ENCODE measurements at places on chromosomes 4 and X.

DNA sequence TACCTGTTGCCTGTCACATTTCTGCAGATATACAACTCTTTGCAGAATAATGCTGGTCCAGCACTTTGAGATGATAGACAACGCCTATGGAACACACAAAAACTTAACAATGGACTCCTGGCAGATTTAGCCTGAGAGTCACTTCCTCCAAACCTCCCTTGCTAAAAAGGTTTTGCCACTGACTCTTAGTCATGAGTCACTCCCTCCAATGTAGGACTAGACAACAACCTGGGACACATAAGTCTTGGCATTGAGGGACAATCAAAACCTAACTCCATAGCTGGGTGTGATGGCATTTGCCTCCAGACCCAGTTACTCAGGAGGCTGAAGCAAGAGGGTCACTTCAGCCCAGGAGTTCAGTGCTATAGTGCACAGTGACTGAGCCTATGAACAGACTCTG lies 22.0 kb upstream of the EIF4E start:
- no peak for DNase-seq

DNA sequence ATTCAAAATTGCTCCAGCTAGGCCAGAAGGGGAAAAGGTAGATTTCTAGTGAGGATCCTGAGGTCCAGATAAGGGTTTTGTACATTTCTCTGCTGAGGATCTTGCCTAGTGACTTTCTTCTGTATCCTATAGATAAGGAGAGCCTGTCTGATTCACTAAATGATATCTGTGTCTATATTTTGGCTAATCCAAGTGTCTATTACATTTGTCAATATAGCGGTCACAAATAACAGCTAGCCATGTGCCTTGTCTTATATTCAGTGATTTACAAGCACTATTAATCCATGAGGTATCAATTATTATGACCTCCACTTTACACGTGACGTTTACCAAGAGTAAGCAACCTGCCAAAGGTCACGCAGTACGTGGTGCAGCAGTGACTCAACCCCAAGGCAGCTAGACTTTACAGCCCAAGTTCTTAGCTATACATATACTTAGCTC lies 41.6 kb downstream of the TMEM165 start:
- no peak for DNase-seq

DNA sequence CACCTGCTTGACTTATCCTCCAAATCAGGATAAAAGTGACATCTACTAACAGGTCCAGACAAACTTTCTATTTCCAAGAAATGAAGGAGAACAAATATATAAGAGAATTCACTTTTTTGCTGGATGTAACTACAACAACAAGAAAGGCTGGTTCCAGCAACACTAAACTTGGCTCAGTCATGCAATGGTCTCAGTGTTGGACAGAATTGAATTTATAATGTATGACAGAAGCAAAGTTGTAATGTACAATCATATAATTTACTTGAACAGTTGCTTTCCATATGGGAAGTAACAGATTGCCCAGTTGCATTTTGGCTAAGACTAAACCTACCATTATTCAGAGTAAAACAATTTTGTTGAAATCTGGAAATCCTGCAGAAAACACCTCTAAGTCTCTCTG lies 183.3 kb upstream of the INTU start:
- DNase-seq = no peak

DNA sequence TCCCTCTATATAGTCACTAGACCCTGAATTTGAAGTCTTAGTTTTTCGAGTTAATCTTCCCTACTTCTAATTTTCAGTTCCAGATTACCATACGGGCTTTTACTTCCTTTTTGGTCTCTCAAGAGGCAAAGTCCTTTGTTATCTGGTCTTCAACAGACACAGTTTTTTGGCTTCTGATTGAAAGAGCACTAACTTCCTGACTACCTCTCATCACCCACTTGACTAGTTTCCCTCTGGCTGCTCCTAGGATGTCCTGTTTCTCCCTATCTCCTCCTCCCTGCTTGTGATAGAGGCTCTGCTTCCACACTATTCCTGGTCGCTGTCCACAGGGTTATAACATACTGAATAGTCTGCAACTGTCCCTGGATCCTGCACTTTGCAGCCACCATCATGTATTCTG lies 16.7 kb upstream of the WDR44 start:
- DNase-seq = peak; percentile 31

DNA sequence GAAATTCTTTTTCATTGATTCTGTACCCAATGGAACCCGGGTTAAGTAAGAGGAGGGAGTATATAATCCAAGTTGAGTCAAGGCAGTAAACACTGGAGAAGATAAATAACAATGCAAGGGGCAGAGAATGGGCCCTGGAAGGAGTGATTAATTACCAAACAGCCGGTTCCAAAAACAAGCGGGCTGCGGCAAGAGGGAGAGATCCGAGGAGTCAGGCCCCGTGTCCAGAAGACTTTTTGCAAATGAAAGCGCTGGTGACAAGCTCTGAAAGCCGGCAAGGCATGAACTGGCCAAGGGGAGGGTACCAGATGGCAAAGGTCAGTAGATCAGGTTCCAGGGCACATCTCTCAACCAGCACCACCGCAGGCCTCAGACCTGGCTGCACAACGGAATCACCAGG lies 294.9 kb downstream of the BCOR start:
- DNase-seq = no peak

- DNase-seq = no peak
Measured at GRCh38 chr4:4781936-4782707, 77.3 kb upstream of the MSX1 start.

DNA sequence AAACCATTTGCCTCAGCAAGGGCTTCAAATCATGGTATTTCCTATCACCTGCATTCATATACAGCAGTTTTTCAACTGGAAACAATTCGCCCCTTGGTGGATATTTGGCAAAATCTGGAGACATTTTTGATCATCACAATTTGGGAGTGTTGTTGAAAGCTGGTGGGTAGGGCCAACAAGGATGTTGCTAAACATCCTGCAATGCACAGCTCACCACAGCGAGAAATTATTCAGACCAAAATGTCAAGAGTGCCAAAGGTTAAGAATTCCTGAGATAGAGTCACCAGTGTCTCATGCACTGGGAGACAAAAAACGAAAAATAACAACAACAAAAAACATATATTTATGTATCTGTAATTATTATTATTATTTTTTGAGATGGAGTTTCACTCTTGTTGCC lies 435.2 kb upstream of the CTSO start:
- DNase-seq = no peak

DNA sequence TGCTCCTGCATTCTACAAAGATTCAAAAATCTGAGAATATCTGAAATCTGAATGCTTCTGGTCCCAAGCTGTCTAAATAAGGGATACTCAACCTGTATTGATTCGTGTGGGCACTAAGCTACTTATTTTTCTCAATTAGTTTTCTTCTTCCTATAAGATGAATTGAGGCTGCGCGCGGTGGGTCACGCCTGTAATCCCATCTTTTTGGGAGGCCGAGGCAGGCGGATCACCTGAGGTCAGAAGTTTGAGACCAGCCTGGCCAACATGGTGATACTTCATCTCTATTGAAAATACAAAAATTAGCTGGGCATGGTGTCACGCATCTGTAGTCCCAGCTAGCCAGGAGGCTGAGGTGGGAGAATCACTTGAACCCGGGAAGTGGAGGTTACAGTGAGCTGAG lies 122.3 kb downstream of the PDLIM5 start:
- no peak for DNase-seq

GRCh38 chr4:7731437-7731836 lies 208.2 kb downstream of the AFAP1 start:
- DNase-seq = no peak

DNA sequence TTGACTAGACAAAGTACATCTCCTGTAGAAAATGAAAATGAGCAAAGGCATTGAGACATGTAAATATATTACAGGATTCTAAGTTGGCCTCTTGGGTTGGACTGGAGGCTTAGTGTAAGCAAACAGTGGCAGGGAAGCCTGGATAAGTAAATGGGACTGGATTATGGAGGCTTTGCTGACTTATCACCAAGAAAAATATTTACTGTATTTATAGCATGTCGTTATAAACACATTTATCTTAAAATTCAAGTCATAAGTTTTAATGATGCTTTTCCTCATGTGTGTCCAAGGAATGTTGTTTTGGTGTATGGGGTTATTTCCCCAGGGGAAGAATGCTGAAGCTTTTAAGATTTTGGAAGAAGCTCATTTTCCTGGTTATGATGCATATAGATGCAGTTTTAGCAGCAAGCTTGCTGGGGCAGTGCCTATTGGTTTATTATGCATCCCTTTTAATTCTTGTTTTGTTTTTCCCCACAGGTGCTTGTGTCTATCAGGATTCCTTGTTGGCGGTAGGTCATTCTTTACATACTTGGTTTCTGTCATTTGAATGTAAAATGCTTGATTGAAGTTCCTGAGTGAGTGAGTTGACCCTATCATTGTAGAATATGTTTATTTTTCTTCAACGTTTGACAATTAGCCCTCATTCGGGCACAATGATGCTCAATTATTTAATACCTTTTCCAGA lies 8.5 kb downstream of the FRAS1 start:
- DNase-seq = no peak

- DNase-seq = no peak
Measured at GRCh38 chr4:61828960-61829359, 628.8 kb downstream of the ADGRL3 start.

DNA sequence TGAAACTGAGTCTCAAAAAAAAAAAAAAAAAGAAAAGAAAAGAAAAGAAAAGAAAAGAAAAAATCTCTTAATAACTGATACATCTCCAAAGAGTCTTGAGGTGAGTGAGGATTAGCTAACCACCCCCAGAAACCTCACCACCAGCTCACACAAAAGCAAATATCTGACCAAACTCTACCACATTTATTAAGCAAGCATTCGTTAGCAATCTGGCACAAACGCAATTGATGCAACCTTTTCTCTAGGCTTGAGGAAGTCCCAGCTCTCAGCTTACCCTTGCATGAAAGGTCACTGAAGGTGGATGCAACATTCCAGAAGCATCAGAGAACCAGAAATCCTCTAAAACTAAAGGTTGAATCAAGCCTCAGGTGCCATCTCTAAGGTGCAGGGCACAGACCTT lies 231.9 kb upstream of the BCOR start:
- no peak for DNase-seq

GRCh38 chr4:118281611-118282442 lies 71.0 kb downstream of the PRSS12 start:
- peak; percentile 68 for DNase-seq

DNA sequence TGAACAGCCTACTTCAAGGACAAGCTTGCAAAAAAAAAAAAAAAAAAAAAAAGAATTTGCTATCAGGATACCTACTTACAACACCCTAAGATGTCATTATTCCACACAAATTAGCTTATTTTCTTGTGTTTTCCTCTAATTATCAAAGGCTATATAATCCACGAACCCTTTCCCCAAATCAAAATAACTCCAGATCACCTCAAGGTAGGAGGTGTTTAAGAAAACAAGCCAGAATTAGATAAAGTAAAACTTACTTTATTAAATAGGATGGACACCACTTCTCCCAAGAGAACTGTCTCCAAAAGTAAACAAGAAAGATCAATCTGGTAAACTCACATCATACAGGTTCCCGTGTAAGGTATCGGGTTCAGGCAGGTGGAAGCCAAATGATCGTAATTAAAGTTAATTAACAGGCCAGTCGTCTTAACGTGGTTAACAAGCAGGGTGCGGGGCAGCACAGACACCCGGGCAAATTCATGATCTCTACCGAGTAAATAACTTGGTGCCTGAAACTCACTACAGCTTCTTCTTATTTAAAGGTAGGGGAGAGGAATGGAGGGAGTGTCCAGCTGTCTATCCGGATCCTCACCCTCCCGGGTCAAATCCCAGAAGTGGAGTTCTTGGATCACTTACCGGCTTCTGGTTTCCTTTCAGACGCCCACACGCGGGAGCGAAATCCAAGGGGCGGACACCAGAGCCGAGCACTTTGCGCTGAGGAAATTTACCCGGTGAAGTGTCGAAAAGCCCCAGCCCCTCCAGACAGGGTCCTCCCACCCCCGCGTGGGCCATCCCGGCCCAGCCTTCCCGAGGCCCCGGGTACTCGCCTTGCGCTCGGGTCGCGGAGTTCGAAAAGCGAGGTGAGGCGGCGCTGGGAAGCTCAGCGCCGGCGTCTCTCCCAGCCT lies 708 bp downstream of the ARAP2 start:
- DNase-seq = peak; percentile 56

DNA sequence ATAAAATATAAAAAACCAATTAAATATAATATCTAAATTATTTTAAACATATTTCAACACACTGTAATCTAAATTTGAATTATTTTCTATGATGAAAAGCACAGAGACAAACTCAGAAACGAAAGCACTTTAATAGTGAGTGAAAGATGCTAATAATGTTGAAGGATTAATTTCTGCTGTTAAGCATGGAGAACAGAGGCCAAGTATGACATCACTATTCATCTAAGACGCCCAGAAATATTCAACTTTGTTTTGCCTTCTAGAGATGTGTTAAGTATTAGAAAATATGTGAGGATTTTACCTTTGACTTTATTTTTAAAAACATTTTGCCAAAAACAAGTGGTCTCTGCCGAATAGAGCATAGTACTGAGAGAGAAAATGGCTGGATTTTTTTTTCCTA lies 19.3 kb downstream of the ARHGEF6 start:
- no peak for DNase-seq

GRCh38 chrX:138127314-138127713 lies 561.4 kb downstream of the ZIC3 start:
- no peak for DNase-seq

- no peak for DNase-seq
Measured at GRCh38 chr4:23866450-23867075, 23.3 kb downstream of the PPARGC1A start.

- no peak for DNase-seq
Measured at GRCh38 chr4:67713529-67714247, 12.7 kb upstream of the UBA6 start.

- DNase-seq = no peak
Measured at GRCh38 chr4:8769645-8770517, 101.8 kb downstream of the HMX1 start.

- DNase-seq = peak; percentile 3
Measured at GRCh38 chr4:60589425-60589824, 610.7 kb upstream of the ADGRL3 start.

DNA sequence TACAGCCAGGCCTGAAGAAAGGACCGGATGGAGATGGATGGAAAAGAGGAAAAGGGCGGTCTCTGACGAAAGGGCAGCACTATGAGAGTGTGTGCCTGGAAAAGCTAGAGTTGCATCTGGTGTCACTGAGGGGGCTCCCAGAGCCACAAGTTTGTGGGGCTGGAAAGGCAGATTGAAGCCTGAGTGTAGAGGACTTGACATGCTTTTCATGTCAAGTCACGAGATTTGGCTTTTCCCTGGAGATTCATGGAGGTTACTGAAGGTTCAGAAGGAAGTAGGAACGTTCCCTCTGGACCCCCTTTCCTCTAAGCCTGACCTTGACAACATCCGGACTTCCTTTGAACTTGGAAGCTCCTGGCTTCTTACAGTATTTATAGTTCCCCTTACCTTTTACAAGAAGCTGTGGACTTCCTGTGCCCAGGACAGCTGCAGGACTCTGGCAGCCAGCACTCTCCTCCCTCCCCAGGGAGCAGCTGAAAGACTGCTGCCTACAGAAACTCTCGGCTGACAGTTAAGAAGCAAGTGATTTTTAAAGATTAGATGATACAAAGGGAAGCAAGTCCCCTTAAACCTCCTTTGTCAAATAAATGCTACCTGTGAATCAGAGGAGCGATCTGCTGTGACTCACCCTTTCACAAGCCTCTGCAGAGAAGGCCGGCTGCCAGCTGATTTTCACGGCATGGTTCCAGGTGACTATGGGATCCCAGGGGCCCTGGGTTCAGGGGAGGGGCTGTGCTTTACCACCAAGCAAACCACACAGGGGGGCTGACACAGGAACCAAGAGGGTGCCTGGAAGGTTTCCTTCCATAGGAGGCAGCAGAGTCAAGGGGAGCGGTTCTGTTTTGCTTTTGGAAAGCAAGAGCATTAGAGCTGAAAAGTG lies 72.9 kb upstream of the STIM2 start:
- peak; percentile 50 for DNase-seq

- DNase-seq = no peak
Measured at GRCh38 chr4:35238793-35239192, 1005.5 kb downstream of the ARAP2 start.

GRCh38 chrX:111282139-111282538 lies 11.9 kb upstream of the CAPN6 start:
- no peak for DNase-seq

Measured in KBM-7 (cell line).